Hindlimb muscle (tissue), 1 donor: ENCODE measurements at places on chromosomes 7 and 10.

DNA sequence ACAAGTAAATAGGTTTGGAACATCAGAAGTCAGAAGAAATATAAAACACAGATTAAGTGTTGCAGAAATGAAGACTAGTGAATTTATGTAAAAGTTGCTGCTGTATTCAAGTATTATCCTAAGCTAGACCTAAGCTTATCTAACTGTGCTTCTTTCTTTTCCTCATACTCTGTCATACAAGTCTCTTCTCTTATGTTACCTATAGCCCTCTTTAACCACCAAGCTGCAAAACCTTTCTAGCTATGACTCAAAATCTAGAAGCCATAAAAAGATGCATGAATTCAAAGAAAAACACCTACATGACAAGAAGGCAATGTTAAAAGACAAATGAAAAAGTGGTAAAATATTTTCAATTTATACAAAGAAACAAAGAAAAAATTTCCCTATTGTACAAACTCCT is 23.0 kb downstream of the DENND11 start:
- DNase-seq = no peak

DNA sequence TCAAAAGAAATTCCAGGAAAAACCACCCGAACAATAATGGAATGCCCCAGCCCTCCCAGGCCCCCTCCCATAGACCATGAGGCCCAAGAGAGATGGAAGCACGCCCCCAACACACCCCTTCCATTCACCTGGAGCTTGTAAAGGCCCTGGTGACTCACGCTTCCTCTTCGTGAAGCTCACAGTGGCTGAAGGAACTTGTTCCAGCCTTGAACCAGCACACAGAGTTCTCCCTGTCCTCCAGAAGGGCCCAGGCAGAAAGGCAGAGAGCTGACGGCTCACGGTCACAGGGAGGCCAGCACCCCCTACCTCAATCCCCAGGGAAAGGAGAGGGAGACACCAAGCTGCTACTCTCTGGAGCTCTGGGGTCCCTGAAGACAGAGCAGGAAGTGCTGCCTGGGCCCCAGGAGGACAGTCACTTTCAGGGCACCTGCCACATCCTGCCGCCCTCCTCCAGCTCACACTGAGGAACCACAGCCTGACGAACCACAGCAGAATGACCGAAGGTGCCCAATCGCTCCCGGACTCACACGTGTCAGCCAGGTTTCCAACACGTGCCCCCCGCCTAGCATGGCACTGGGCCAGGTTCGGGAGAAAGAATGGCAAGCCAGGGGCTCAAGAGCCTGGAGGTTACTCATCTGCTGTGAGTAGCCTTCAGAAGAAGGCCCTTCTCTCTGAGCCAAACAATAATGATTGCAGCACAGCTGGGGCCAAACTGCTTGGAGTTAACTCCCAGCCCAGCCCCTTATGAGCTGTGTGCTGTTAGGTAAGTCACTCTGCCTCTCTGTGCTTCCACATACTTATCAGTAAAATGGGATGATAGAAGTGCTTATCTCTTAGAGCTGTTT is 52.8 kb downstream of the DLG5 start:
- no peak for DNase-seq

DNA sequence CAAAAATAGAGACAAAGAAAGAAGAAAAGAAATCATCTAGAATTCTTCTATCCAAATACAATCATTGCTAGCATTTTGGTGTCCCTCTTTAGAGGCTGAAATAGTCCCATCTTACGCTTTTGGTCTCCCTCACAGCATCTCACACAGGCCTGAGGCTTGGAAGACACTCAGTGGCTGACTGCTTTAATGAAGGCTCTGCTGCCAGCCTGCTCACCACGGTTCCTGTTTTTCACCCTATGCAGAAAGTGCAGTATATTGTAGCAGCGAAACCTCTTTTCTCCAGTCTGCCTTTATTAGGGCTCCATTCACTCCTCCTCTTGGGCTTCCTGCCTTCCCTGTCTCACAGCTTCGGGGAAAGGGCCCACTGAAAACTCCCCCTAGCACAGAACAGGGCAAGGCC is 102.2 kb downstream of the JCAD start:
- no peak for DNase-seq

DNA sequence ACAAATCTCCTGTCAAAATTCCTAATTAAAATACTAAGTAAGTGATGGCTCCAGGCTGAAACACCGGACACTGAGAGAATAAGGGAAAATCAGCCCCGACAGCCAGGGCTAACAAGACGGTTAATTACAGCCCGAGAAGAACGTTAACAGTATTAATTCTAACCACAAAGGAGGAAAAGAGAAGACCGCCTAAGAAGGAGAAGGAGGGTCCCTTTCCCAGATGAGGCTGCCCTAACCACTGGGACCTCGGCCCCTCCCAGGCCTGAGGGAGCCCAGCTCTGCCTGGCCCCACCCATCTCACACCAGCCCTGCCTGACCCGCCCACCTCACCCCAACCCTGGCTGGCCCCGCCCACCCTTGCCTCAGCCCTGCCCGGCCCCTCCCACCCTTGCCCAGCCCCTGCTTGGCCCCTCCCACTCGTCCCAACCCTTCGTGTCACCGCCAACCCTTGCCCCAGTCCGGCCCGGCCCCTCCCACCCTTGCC is 51.3 kb downstream of the PWWP2B start:
- no peak for DNase-seq

DNA sequence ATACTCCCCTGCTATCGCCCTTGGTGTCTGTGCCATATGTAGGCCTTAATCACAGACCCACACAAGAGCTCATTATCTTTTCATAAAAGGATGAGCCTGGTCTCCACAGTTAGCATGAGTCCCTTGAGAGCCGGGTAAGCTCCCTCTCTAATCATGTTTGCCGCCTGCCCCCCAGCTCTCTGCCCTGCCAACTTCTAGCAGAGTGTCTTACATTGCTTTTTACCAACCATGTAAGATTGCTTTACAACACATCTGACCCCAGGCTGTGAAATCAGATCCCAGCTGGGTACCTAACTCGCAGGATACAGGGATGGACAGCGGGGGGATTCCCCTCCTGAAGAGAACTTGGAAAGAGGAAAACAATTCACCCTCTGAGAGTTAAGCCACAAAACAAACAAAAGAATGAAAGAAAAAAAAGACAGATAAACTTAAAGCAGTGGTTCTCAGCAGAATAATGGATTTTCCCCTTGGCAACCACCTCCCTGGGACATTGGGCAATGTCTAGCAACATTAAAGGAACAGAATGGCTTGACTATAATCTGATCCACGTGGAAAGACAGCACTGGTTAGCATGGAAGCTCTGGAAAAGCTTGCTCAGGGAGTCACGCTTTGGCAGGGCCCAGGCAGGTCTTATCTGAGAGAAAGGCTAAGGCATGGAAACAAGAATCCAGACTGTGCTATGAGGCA is 39.4 kb upstream of the ATOH7 start:
- no peak for DNase-seq

DNA sequence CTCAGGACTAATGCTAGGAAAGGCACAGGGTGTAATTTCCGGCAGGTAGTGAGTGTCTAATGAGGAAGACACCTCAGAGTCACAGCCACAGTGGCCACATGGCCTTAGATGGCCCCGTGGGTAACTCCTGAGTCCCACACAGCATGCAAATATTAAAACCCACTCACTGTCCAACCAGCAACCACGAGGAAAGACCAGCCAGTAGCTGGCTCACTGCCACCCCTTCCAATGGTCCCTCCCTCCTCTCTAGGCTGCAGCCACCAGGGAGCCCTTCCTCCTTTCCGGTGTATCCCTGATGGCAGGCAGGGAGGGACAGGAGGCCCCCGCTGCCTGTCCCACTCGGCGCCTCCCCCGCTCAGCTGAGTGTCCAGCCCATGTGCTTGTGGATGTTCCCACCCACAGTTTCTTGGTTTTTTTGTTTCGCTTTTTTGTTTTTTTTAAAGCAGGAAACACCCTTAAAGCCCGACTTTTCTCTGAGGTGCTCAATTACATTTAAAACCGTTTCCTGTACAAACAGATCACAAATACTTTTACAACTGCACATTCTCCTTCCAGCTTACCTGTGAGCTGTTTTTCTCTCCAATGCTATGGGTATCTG is 9.2 kb downstream of the BNIP3 start:
- DNase-seq = peak; percentile 27
